ENCODE measurements at places on chromosomes 13 and 19.

GRCh38 chr19:13001502-13002165 lies 6.4 kb downstream of the NFIX start:
- no peak for DNase-seq

- DNase-seq, result no peak
Observed at GRCh38 chr13:51067706-51068105, 43.4 kb downstream of the C13orf42 start.

DNA sequence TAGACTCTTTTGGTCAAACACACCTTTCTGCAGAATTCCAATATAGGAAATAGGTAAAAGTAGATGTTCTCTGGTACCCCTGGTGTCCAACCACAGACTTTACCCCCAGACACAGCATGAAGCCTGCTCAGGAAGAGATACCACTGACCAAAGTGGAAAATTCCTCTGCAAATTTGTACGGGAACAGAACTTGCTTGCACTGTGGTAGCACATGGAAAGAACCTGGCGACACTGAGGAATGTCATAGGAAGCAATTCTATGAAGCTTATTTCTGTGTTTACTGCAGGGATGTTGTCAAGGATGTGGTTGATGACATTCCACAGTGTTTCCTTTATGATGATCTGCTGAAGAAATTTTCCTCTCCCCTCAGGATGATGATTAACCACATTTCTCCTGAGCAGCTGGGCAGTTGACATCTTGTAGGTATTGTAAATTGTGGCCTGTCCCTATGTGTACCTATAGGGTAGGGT lies 48.9 kb upstream of the TNFSF11 start:
- no peak for DNase-seq

- no peak for DNase-seq
Observed at GRCh38 chr13:52010890-52011631, at the start of gene ATP7B. Gene ATP7B (minus strand): TSS chr13:52011450. CDS start chr13:52011337, 113 bp downstream.

- no peak for DNase-seq
Observed at GRCh38 chr13:112455476-112456059, 79.4 kb downstream of the SPACA7 start.

DNA sequence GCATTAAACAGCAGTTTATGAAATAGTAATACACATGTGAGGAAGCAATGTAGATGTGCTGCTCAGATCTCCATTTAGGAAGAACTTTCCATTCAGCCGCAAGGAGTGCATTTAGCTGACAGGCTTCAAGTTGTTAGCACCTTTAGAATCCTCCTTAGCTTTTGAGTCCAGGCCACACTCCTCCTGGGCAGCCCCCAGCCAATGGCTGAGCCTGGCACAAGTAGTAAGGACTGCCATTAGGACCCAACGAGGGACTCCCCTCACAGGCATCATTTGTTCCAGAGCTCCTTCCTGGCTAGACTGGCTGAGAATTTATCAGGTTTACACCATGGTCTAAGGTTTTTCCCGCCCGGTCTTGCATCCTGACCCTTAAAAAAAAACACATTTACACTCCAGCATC lies 201.4 kb downstream of the DIAPH3 start:
- no peak for DNase-seq

GRCh38 chr13:106916329-106916976 lies 348.5 kb upstream of the ARGLU1 start:
- no peak for DNase-seq

DNA sequence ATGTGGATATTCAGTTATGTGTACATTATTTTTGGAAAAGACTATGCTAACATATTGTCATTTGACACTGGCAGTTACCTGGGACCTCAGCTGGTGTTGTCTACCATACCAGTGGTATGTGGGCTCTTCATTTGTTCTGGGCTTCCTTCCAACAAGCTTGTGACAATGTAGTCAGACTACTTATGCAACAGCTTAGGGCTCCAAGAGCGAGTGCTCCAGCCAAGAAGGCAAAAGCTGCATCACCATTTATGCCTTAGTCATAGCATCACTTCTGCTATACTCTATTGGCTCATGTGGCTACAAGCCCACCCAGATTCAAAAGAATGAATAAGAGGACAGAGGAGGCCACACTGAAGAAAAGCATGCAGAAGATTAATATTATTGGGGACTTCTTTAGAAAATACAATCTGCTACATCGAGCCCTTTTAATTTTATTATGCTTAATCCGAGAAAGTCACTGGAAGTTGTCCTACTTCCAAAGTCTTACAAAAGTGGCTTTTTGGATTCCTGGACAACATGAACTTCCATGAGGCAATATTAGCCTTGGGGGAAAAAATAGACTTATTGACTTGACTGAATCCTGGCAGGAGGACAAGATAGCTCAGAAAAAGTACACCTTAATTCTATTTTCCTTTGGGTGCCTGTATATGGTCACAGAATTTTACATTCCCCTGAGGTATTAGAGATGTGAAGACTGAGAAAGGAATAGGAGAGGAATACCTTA lies 529.4 kb upstream of the HTR2A start:
- no peak for DNase-seq

GRCh38 chr13:36706755-36707154 lies 32.9 kb downstream of the SERTM1 start:
- DNase-seq, result no peak

GRCh38 chr19:28224441-28224840 lies 988.5 kb downstream of the UQCRFS1 start:
- no peak for DNase-seq

DNA sequence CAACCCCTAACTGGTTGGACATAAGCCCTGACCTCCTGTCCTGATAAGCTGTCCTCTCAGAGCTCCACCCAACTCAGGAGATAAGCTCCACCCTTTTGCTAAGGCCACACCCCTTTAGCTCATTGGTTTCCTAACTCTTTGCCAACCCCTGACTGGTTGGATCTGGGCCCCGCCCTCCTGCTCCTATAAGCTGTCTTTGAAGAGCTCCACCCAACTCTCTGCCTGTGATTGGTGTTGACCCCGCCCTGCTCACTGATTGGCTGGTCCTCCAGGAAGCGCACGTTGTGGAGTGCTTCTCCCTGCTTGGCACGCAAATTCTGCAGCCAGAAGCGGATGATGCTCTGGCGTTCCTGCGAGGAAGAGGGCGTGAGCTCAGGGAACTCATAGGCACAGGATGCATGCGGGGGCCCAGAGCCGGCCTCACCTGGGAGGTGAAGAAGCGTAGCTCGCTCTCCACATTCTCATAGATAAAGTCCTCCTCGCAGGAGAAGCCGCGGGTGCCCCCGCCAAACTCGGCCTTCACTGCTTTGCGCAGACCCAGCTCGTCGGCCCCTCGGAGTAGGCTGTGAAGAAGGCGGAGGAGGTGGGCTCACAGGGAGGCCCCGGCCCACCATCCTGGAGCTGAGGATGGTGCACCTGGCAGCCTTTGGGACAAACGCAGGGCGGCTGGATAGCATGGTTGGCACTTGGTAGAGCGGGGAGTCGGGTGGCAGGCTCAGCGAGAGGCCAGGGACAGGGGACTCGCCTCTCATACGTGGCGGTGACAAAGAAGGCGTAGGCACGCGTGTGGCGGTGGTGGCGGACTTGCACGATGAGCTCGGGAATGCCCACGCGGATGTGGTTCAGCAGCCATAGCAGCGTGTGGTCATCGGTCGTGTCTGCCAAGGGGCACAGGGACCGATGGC lies 1.7 kb downstream of the ANO8 start:
- DNase-seq, result no peak

- DNase-seq, result no peak
Observed at GRCh38 chr19:5645409-5645808, 22.5 kb downstream of the SAFB start.

GRCh38 chr13:90751026-90751425 lies 596.5 kb upstream of the MIR17HG start:
- no peak for DNase-seq

DNA sequence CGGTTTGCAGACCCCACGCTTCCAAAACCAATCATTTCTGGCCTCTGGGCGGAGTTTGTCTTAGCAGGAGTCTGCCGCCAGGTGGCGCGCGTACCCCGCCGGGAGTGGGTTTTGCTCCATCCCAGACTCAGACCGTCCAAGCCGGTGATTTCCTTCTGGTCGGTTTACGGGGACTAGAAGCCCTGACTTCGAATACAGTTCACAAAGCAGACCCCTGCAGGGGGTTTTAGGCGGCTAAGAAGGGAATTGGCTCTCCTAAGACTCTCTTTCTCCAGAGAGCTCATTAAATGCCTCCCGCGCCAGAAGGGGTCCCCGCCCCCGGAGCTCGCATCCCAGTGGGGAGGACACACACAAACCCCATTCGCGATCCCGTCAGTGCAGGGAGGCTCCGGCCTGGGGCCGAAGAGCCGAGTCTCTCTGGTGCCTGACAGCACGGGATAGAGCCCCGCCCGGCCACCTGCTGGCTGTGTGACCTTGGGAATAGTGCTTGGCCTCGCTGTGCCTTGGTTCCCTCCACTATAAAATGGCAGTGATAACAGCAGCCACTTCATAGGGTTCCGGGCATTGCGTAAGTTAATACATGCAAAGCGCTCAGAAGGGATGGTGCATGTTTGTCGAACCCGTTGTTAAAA lies 8.6 kb upstream of the NUP62 start:
- peak; percentile 71 for DNase-seq

GRCh38 chr19:10836479-10837330 lies 693 bp upstream of the TMED1 start:
- peak; percentile 66 for DNase-seq

GRCh38 chr13:41356786-41357185 lies 45.7 kb downstream of the NAA16 start:
- no peak for DNase-seq

DNA sequence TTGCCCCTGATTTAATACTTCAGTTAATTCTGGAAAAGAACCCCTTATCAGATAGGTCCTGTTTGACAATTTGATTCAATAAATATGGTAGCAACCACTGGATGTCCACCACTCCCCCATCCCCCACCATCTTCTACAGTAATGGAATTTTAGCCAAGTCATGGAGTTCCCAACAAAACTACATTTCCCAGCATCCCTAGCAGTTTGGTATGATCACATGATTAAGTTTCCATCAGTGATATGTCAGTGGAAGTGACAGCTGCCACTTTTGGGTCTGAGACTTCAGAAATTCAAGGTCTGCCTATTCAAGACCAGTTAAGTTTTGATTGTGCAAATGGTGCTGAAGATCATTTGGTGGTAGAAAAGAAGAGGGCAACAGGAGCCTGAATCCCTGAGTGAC lies 85.5 kb downstream of the CACNA1A start:
- no peak for DNase-seq

DNA sequence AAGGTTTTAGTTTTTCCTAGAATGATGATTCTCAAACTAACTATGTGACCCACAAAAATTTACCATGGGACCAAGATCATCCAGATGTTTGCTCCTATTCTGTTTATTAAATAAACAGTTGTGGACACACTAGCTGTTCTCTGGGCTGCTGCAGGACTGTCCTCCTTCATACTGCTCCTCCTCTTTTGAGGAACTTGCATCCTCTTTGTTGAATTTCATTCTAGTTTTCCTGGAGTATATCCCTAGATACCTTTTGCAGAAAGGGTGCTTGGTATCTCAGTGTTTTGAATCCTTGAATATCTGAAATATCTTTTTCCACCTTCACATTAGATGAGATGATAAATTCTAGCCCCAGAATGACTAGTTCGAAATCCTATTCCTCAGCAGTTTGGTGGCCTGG lies 24.1 kb downstream of the VASP start:
- no peak for DNase-seq

DNA sequence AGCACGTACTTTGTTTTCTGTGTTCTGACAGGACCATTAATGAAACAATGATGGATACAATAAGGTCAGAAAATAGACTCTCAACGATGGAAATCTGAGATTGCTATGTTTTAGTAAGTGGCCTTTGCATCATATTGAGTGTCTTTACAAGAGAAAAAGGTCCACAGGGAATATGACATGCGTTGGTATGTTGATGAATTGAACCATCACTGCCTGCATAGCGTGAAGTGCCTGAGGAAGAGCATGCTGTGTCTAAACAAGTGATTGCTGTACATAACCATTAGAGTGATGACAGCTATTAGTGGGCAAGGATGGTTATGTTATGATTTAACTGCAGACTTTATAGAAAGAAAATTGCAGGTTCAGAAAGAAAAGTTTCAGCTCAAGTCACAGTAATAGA lies 623.2 kb downstream of the SLITRK5 start:
- DNase-seq, result no peak

- no peak for DNase-seq
Observed at GRCh38 chr19:28289295-28290063, 923.5 kb downstream of the UQCRFS1 start.

- no peak for DNase-seq
Observed at GRCh38 chr13:39888865-39889810, 233.7 kb downstream of the COG6 start.

DNA sequence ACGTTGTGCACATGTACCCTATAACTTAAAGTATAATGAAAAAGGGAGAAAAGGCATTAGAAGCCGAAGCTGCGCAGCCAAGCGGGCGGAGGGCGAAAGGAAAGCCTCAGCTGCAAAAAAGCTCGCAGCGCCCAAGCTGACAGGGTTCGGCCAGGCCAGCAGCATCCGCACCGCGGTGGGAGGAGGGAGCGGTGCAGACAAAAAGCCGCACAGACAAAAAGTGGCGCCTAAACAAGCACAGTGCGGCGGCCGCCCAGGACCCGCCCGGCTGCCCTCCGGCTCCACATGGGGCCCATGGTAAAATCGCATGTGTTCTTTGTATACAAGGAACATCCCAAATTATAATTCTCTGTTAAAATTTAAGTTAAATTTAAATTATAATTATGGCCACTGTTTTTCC lies 42.4 kb downstream of the PSG3 start:
- DNase-seq, result no peak

- no peak for DNase-seq
Observed at GRCh38 chr13:60850526-60850925, 453.5 kb downstream of the TDRD3 start.

DNA sequence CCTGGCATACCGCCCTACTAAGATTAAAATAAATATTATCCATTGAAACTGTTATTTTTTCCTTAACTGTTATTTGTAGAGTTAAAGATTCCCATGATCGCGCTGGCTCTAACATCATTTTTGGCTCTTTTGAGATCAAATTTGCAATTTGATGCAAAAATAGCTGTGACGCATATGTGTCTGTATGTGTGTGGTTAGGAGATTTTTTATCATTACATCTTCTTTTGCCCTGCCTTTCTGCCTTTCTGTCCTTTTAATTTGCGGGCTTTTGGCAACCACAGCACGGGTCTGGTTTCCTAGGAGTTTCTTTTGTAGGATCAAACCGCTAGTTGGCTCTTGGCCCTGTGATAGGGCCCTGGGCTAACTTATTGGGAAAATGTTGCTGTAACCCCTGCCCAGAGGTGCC lies 37.3 kb upstream of the ALOX5AP start:
- no peak for DNase-seq

DNA sequence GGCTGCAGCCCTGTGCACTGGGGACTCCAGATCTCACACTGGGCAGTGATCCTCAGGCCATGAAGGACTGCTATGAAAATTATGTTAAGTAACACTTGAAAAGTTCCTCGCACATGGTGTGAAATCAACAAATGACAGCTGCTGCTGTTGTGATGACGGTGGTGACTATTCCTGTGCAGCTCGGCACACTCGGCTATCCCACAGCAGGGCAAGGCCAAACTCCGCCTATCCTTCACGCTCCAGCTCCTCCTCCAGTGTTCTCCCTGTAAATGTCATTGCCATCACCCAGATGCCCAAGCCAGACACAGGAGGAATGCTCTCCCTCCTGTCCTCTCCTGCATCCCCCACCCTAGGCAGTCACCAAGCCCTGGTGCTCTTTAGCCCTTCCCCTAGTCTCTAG lies 31.3 kb downstream of the GRIK5 start:
- DNase-seq, result no peak
